Stimulated activated CD4-positive, alpha-beta T cell treated with anti-CD3 and anti-CD28 coated beads, Interleukin-15, amount 100 ng/mL, for 1 hour (primary cell): ENCODE measurements at places on chromosomes 4 and X.

- no peak for DNase-seq
Measured at GRCh38 chr4:94412658-94413038, 39.1 kb upstream of the PDLIM5 start.

GRCh38 chrX:9797384-9798360 is 11.4 kb downstream of the SHROOM2 start:
- DNase-seq, result no peak

DNA sequence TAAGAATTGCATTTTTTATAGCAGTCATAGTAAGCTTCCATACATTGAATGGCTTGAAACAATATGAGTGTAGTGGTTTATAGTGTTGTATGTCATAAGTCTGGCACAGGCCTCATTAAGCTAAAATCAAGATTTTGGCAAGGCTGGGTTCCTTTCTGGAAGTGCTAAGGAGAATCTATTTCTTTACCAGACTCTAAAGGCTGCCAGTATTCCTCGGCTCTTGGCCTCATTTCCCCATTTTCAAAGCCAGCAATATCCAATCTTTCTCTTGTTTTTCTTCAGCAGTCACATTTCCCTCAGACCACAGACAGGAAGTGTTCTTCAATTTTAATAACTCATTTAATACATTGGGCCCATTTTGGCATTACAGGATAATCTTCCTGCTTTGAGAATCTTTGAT is 1155.5 kb upstream of the PABPC4L start:
- no peak for DNase-seq

- DNase-seq, result no peak
Measured at GRCh38 chr4:83022724-83023450, 12.1 kb upstream of the COPS4 start.

DNA sequence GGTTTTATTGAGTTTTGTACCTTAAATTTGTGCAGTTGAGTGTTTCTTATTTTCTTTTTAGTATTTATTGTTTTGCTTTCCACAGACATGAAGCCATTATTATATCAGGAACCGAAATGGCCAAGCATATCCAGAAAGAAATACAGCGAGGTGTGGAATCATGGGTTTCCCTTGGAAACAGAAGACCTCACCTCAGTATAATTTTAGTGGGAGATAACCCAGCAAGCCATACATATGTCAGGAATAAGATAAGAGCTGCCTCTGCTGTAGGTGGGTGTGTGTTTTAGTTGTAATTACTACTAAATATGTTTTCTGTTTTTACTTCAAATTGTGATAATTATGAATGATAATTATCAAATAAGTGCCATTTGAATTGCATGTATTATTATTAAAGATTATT is 16.5 kb downstream of the MTHFD2L start:
- DNase-seq, result no peak

DNA sequence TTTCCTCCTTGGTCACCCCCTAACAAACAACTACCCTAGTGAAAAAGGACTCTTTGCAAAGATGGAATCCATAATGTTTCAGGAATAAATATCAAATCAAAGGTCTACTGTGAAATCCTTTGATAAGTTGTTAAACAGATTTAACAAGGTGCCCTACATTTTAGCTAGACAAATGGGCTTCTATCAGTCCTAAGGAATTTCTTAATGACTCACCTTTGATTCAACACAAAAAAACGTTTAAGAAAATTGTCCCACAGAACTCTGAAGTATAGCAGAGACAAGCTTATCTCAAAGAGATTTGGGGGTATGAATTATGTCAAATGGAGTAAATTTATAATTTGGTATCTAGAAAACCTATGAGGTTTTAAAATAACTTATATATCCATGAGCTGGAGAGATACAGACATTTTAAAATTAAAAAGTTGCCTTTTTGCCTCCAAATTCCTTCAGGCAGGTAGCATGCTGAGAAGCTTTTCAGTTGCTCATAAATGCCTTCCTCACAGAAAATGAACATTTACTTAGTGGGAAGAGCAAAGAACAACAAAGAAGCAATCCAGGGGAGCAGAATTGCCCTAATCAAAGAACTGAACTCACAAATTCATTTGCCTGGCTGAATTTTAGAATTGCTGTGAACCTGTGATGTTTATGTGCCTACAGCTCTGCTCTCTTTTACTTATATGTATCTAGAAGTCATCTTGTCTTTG is 649.3 kb downstream of the STPG2 start:
- no peak for DNase-seq

DNA sequence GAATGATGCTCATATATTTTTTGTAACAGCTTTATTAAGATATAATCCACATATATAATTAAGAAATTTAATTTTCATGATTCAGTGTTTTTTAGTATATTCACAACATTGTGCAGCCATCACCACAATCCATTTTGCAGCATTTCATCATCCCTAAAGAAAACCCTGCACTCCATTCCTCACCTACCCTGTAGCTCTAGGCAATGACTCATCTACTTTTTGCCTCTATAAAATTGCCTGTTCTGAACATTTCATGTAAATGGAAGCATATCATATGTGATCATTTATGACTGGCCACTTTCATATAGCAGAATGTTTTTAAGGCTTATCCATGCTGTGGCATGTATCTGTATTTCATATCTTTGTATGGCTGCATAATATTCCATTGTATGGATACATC is 339.9 kb downstream of the MAPK10 start:
- DNase-seq, result no peak

DNA sequence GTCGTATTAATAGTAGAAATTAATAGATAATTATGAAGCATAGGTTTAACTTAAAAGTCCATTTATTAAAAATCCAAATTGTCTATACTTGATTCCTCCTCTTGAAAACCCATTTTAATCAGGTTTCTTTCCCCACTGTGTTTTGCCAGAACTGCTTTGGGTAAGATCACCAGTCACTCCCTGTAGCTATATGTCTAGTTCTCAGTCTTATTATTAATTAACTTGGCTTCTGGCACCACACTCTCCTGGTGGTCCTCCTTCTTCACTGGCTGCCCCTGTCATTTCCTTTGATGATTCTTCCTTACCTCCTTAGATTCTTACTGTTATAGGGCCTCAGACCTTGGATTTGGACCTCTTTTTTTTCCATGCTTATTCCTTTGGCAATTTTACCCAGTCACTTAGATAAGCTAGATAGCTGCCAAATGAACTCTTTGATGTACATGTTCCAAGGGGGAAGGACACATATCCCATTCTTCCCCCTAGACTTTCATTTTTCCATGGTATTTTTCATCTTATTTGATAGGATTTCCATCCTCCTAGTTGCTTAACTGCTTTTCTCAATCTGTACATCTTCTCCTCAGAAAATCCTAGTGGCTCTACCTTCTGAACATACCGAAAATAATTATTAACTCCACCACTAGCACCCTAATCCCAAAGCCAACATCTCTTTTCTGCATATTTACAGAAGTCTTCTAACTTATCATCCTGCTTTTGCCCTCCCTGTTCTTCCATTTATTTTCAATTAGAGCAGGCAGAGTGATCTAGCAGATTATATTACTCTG is 24.5 kb downstream of the GIMD1 start:
- DNase-seq, result no peak

DNA sequence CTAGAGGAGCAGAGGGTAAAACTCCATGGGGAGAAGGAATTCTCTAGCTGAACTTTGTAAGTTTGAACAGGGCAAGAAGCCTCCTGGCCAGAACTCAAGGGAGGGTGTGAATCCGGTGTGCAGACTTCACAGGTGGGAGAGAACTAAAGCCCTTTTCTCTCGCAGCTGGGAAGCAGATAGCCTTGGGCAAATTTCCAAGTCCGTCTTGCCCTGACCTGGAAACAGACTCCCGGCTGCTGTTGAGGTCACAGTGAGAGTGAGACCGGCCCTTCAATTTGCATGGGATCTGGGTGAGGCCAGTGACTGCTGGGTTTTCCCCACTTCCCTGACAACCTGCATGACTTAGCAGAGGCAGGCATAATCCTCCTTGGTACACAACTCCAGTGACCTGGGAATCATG is 94.5 kb upstream of the ZNF827 start:
- no peak for DNase-seq

DNA sequence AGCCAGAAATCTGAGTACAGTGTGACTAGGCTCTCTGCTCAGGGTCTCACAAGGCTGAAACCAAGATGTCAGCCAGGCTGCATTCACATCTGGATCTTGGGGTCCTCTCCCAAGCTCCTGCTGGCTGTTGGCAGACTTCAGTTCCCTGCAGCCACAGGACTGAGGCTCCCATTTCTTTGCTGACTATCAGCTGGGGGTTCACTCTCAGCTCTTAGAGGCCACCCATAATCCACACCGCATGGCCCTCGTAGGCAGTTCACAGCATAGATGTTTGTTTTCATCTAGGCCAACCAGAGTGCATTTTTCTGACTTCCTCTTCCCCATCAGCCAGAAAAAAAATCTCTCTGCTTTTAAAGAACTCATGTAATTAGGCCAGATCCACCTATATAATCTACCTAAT is 8.2 kb upstream of the WDR44 start:
- DNase-seq, result no peak

DNA sequence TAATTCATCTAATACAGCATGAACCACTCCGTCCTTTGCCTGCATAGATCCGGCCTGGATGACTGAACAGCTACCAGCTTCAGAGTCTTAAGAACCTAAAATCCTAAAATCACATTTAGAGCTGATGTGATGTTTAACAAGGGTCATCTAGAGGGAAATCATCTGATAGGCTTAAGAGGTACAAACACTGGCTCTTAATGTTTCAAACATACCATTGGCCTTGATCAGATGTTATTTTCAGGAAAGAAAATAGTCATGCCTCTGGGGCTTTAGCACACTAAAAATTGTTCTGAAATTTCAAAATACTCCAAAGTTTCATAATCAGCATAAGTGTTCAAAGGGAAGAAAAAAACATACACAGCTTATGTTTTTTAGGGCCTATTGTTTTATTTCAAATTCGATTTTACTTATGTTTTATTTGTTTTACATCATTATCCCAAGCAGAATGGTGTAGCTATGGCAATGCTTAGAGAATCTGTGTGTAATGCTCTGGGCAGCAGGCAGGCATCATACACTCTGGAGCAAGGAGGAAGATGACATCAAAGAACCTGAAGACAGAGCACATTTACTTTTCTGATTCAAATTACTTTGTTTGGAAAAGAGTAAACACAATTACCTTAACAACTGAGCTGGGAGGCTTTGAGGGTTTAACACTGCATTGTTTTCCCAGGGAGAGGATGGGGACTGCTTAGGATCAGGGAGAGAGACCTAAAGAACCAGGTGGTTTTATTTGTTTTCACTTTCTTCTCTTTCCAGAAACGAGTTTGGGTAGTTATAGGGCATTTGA is 25.3 kb upstream of the LEF1 start:
- no peak for DNase-seq

DNA sequence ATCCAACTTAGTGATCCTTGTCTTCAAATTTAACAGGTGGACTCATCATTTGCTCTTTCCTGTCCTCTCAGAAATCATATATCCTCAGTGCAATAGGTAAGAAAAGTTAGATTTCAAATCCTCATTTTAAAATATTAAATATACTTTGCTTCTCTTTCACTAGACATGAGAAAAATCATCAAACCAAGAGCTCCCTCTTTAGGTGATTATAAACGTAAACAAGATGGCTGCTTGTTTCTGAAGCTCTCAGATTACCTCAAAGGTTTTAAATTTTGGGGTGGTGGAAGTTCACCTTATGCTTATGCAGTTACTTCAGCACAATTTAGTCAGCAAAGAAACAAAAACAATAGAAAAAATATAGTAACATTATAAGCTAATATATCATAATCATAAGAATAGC is 27.3 kb downstream of the CSN3 start:
- DNase-seq, result no peak

GRCh38 chr4:175246941-175247340 is 328.8 kb downstream of the ADAM29 start:
- DNase-seq, result no peak

- DNase-seq, result no peak
Measured at GRCh38 chr4:158825433-158826036, 56.7 kb downstream of the FNIP2 start.

DNA sequence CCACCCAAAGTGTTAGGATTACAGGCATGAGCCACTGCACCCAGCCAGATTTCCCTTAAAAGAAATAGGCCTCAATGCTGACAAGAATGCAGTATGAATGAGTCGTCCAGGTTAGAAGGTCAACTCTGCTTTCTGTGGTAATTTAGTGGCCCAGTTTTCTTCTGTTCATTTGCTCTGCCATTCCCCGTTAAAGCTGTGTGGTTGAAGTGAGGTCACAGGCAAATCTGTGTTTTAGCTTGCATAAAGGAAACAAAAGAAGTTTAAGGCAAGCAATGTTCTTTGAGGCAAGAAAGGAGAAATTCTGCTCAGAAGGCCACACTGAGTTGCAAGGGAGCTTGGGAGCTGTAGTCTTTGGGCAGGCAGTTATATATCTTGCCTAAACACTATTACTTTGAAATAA is 176.8 kb downstream of the LARP7 start:
- DNase-seq, result no peak

DNA sequence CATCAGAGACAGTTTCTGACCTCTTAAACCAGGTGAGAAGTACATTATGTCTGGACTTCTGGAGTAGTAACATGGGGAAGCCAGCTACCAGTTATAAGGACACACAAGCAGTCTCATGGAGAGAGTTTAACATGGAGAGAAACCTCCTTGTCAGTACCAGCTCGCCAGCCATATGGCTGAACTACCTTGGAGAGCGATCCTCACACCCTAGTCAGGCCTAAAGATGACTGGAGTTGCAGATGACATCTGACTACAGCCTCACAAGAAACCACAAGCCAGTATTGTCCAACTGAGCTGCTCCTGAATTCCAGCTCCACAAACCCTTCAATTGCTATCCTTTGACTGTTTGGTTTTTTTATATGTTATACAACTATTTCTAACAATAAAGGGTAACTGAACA is 49.8 kb downstream of the PDHA2 start:
- DNase-seq, result no peak

- no peak for DNase-seq
Measured at GRCh38 chr4:81814987-81815541, 343.4 kb upstream of the RASGEF1B start.

DNA sequence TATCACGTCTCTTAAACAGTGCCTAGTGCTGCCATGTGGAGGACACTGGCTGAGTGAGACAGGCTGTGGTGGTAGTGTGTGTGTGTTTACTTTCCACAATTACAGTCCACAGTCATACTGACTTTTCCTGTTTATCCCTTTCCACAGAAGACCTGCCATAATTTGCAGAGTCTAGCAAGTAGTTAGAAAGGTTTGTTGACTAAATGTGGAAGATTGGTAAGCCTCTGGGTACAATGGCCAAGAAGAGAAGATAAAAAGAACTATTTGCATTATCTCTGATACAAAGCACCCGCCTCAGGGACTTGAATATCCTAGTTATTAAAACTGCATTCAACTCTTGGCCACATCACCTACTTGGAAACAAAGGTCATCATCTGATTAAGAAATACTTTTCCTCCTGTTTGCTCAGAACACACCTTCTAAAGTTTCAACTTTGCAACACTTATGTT is 89.1 kb downstream of the FAM13A start:
- DNase-seq, result no peak

DNA sequence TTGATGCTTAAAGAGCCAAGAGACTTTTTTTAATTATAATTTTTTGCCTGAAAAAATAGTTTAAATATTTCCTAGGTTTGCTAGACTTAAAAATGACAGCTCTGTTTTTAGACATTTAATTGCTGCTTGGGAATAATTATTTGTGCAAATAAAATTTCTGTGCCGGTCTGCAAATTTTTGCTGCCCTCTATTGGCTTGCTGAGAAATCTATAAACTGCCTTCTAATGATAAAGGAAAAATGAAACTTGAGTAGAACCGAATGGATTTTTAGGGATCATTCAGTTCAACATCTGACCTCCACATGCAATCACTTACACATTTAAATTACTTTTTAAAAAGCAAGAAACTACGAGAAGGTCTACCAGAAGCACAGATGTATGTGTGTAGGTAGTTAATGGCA is 434.0 kb downstream of the FAM133A start:
- no peak for DNase-seq

- no peak for DNase-seq
Measured at GRCh38 chr4:138706201-138706600, 309.4 kb upstream of the NOCT start.

GRCh38 chr4:164731827-164732474 is 22.0 kb upstream of the SMIM31 start:
- DNase-seq, result peak; percentile 3
